ENCODE measurements at places on chromosomes 7 and 10.

- DNase-seq: no peak
Measured at GRCh38 chr10:71247804-71248203, 35.4 kb downstream of the UNC5B start.

DNA sequence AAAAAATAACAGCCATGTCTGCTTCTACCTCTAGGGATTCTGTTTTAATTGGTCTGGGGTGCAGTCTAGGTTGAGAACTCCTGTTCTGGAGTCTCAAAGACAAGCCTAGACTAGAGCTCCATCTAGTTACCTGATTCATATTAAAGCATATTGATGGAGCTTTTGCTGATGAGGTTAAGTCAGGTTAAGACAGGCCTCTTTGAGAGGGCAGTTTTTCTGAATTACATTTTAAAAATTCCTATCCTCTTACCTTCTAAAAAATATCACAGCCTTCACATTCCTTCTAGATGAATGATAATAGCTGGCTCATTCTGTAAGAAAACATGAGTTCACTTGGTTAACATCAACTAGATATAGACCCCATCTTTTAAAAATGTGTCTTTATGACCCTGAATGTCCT lies 28.9 kb downstream of the MGAM start:
- DNase-seq: no peak

DNA sequence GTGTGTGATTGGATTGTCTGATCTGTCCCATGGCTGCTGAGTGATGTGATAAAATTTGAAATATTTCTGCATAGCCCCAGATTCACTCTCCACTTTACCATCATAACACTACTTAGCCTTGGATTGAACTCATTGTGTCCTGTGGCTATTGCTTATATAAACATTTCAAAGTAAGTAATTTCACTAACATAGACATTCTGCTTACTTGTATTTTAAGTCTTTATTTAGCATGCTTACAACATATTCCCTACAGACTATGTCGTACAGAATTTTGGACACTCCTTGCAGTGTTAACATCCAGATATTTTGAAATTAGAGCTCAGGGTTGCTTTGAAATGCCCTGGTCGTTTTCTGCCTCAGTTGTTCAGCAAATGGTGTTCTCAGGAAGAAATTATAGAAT lies 117.6 kb downstream of the LRRC4 start:
- no peak for DNase-seq

DNA sequence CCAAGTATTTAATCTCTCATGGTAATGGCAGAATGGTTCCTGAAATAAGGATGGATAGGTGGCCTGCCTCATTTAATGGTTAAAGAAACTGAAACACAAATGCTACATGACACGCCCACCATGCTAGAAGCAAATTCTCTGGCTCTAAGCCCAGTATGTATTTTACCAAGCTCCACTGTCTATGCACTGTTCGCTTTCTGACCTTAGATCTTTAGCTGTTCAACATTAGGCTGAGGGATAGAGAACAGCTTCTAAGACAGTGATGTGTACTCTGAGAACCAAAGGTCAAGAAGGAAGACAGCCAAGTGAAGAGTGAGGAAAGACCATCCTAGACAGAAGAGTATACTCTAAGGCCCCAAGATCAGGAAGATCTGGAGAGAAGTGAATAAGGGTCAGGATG lies 26.6 kb downstream of the FAM3C start:
- no peak for DNase-seq

DNA sequence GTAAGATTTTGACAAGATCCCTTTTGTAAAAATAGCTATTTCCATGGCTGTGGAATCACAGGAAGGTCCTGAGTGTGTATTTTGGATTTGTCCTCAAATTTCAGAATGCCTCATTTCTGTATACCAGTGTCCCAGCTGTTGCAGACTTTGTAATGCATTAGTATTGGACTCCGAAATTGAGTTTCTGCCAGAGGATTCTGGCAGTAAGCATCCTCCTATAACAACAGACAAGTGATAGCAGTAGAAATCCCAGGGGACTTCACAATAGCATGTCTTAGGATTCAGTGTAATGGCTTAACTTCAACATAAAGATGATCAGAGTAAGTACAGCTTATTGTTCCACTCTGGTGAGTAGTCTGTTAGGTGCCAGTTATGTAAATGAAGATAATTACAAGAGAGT lies 104.6 kb downstream of the FOXP2 start:
- DNase-seq: no peak

GRCh38 chr10:20034732-20035131 lies 218.5 kb downstream of the PLXDC2 start:
- no peak for DNase-seq
